Fibroblast of mammary gland (primary cell): ENCODE measurements at places on chromosomes 11 and 22.

DNA sequence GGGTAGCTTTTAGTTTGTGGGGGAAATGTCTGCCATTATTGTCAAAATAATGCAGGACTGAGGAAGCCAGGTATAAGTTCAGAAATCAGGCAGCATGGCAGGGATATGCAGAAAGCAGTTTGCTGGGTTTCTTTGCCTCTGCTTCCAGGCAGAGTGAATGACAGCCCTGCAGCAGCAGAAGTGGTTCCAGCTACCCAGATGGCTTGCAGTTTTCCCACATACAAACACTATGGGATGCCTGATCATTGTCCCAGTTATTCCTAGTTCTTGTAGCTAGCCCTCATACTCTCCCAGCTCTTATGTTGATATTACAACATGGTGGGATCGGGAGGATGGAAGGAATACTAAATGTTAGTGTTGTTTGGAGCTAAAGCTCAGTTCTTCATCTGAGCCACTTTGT lies 2.8 kb upstream of the DIXDC1 start:
- DNase-seq = no peak

DNA sequence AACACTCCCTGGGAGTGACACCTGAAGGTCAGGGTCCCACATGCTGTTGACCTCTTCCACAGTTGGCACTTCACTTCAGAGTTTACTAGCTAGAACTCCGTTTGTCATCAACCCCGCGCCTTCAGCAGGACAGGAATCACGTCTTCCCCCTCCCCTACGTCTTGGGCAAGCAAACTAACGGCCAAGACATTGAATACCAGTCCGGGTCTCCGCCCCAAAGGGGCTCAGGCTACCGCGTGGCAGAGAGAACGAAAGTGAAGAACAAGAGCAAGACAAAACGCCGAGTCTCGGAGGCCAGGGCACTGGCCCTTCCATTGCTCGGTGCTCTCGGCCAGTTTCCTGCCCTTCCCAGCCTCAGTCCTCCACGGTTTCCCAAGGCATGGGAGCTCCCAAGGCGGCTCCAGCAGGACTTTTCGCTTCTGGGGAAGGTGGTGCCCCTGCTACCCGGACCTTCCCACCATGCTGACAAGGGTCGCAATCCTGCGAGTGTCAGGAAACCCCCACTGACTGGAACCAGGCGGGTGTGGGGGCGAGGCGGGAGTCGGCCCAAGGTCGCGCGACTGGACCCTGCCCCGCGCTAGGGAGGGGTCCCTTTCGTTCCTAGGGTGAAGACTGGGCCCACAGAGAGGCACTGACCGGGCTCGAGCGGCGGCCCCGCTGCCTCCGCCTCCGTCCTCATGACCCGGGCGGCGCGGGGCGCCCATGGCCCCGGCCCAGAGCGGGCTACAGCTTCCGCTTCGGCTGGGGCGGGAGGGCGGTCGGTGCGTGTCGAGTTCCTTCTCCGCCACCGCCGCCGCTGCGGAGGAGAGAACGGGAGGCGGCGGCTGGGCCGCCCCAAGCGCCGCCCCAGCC lies at the start of gene GUCD1:
GUCD1 (minus strand) TSS at position 826 of the 852 bp plus-strand sequence; CDS start at position 679, 147 bp downstream.
- peak; percentile 47 for DNase-seq

DNA sequence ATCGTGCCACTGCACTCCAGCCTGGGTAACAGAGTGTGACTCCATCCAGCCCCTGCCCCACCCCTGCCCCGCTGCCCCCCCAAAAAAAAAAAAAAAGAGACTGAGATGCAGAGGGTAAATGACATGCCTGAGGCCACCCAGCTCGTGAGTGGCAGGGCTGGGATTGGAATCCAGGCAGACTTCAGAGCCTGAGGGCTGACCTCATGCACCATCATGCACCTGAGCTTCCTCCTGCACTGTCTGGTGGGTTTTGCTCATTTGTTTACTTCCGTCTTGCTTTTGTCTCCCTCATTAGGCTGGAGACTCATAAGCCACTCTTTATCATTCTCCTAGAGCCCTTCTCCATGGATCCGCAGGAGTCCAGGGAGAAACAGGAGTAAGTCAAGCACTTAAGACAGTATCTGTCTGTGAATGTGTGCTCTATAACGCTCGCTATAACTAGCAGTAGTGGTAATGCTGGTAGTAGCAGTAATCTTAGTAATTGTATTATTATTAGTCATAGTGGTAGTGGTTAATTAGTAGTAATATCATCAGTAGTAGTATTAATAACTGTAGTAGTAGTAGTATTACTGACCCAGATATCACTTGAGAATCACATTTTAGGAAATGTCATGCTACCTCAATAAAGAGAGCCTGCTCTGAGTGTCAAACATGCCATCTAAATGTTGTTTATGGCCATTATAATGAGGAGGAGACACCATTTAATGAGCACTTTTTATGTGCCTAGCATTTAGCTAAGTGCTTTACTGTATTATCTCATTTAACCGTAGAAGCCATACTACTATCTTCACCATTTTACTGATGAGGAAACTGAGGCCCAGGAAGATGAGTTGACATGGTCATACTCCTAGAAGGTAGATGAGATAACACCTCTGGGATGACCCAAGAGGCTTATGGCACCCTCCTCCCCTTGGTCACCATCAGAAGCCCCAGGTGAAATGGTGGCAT lies 85.0 kb downstream of the NAT10 start:
- DNase-seq = no peak

DNA sequence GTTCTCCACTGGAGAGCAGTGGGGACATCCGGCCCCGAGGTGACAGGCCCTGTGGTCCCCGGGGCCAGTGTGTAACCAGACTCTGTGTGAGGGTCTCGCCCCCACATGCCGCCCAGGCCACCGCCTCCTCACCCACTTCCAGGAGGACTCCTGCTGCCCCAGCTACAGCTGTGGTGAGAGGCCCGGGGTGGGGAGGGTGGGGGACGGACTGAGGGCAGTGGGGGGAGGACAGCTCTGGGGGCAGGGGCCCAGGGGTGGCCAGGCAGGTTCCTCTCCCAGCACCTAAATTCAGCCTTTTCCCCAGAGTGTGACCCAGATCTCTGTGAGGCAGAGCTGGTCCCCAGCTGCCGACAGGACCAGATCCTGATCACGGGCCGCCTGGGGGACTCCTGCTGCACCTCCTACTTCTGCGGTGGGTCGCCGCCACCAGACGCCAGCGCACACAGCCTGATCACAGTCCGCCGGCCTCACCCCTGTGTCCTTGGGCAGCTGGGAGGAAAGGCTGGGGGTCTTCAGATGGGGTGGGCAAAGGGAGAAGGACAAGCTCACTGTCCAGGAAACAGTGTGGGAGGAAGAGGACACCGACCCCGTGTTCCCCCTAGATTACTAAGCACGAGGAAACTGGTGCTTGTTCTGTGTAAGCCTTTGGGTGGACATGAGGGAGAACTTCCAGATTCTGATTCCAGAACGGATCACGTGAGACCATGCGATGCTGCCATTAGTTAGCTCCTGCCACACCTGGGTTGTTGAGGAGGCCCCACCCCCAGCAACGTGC lies 84.4 kb upstream of the MYOD1 start:
- no peak for DNase-seq

DNA sequence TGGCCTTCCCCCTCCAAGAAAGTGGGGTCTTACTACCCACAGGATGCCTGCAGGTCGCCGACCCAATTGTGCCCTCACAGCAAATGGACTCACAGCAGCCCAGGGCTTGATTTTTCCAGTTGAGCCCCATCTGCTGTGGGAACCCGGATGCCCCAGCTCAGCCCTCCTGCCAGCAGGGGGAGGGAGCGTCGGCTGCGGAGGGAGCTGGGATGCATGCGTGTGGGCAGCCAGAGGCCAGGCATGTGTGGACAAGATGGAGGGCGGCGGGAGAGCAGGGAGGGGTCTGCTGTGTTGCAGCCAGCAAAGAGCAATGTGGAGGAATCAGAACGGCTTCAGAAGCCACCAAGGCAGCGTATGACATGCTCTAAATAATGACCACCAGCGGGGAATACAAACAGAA lies 41.0 kb upstream of the EIF3D start:
- DNase-seq = peak; percentile 36
